ENCODE measurements at places on chromosomes 7 and 10.

DNA sequence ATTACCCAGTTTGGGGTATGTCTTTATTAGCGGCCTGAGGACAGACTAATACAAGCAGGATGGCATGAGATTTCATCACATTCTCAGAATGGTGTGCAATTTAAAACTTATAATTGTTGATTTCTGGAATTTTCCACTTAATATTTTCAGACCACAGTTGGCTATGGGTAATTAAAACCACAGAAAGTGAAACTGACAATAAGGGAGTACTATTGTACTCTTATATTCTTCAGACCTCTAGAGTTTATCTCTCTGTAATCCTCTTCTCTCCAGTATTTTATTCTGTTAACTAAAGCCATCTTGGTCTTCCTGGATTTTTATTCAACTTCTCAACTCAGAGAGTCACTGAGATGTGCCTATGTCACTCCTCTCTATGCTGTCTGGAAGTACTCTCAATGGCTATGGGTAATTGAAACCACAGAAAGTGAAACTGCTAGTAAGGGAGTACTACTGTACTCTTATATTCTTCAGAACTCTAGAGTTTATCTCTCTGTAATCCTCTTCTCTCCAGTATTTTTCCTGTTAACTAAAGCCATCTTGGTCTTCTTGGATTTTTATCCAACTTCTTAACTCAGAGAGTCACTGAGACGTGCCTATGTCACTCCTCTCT, 118.3 kb downstream of the PPP1R17 start:
- no peak for DNase-seq

DNA sequence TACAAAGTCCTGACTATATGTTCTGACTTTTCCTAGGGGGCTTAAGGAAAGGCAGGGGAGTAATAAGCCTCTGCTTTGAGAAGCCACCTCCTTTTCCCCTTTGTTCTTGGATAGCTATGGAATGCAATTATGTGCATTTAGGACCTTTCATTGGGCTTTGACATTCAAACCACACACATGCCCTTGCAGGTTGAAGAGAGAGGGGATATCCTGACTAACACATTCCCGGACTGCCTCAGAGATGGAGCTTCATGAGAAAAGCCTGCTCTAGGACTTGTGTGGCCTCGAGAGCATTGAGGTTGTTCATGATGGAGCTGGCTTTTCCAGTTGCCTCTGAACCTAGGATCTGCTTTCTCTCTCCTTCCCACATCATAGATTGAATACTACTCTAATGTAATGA, 694.5 kb downstream of the LRMDA start:
- DNase-seq: no peak

GRCh38 chr7:68439897-68440296, 1158.4 kb upstream of the AUTS2 start:
- DNase-seq: no peak

DNA sequence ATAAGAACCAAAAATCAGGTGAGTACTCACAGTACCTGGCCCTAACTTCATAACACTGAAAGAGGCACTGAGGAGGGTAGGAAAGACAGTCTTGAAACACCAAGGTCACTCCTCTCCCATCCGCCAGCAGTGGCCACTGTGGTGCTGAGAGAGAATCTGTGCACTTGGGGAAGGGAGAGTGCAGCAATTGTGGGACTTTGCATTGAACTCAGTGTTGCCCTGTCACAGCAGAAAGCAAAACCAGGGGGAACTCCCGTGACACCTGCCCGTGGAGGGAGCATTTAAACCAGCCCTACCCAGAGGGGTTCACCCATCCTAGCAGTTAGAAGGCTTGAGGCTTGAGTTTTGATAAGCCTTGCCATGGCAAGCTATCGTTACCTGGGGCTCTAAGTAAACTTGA, 35.2 kb upstream of the MAP3K8 start:
- no peak for DNase-seq

DNA sequence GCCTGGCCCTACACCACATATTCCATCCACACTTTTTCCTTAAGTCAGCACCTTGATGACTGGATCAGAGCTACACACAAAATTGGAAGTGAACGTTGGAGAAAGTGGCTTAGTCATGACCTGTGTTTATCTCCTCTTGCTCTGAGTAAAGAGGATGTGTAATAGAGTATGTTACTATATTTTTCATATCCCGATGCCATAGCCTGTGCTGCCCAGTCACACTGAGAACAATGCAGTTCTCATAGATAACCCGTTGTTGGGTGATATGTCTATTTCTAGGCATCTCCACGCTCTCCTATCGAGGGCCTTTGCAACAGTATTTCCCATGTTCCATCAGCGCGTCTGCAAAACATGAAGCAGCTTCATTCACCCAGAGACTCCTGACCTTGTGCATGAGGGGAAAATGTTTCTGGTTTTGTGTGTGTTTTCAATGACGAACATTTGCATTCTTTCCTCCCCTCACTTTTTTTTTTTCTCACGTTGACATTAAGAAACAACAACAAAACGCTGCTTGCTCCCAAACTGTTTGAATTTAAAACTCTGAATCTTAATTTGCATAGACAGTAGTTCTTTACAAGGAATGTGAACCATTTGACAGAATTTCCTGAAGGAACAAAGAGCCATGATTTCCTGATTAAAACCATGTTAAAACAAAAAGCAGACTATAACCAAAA, 43.4 kb downstream of the GRK5 start:
- DNase-seq: no peak

GRCh38 chr7:152136686-152137085, 111.2 kb downstream of the GALNT11 start:
- no peak for DNase-seq

- DNase-seq: no peak
Measured at GRCh38 chr7:90763108-90763507, 167.0 kb downstream of the CDK14 start.

Data from esophagus squamous epithelium (tissue), 5 donors.